Activated CD4-positive, alpha-beta T cell treated with anti-CD3 and anti-CD28 coated beads, Interleukin-2, amount 50 U/mL, for 16 hours (primary cell): ENCODE measurements at places on chromosomes 4 and X.
A peak's percentile ranks its signal among the peaks of the same experiment; 100 is the strongest.

DNA sequence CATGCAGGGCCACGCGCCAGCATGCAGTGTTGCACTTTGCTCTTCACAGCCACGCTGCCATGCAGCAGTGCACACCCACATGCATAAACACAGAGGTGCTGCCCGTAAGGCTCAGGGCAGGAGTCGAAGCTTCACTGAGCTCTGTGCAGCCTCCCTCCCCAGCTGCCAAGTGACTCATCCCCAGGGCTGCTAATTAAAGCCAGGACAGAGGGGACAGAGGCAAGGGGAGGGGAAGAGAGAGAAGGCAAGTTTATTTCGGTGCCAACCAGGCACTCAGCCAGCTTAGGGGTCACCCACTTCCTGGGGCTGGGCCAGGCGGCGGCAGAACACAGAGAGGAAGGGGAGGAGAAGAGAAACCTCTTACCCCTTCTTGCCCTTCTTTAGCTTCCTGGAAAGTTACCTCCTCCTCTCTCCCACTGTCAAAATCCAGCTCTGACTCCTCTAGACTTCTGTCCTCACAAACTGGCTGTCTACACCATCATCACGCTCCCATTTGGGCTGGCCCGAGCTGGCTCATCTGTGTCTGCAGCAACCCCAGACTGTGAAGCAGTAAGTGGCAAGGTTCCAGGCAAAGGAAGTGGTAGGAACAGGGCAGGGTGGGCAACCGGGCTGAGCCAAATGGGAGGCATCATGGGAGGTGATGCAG lies 6.2 kb upstream of the IQSEC2 start:
- peak; percentile 12 for DNase-seq

GRCh38 chr4:40223343-40223742 lies 26.5 kb downstream of the RHOH start:
- no peak for DNase-seq

DNA sequence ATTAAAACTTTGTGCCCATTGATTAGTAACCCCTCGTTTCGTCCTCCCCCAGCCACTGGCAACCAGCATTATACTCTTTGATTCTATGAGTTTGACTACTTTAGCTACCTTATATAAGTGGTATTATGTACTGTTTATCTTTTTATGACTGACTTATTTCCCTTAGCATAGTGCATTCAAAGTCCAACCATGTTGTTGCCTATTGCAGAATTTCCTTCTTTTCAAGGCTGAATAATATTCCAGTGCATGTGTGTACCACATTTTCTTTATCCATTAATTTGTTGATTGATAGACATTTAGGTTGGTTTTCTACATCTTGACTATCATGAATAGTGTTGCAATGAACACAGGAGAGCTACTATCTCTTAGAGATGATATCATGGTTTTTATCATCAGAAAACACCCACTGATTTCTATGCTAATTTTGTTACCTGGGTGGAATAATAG lies 3.2 kb downstream of the ALB start:
- no peak for DNase-seq

GRCh38 chr4:84433633-84434222 lies 65.4 kb downstream of the NKX6-1 start:
- no peak for DNase-seq

DNA sequence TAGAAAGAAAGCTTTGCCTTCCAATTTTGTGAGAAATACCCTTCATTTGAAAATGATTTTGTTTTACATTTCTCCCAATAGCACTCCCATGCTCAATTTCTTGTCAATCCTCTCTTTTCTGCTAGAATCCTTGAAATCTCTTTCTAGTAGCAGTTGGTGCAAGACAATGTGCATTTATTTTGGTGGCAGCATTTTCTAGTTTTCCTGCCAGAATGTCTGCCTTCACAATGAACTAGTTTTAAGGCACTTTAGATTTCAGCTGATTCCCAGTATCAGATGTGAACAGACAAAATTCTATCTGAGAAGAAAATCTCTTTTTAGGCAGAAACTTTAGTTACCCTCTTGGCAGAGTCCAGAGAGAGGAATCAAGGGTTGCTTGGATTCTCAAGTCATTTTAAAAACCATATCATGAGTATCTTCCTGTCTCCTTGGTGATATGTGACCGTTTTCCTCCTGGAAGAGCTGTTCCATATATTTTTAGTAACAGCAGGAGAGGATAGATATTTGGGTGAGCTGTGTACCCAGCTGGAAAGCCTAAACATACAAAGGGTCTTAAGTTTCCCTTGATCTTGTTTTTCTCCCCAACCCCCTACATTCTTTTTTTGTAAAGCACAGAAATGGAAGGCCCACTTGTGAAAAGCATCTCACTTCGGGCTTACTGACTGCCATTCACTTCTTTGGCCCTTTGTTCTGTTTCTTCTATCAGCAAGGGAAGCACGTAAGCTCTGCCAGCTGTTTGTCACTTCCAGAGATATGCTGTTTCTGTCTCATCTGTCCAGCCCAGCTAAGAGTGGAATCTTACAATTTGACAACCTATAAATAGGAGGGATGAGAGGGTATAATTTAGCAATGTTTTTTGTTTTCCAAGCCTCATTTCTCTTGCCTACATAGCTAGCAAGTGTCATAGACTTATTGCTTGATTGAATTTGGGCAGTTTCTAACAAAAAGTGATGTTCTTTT lies 38.7 kb downstream of the TSPAN7 start:
- DNase-seq: no peak

GRCh38 chr4:76296286-76296820 lies 10.2 kb upstream of the STBD1 start:
- no peak for DNase-seq

DNA sequence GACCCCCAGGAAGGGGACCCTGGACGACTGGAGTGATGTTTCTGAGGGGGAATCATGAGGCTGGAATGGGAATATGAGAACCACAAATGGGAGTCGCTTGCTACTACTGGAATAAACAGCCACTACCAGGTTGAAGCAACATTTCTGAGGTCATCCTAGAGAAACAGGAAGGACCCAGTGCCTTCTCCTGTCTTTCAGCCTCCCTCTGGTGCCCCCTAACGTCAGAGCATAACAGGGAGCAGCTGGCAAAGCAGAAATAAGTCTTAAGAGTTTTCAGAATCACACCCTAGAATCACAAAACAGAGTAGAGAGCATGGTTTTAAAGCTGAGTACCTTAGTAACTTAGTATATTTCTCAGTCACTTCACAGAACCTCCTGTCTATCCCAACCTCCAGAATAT lies 347.8 kb upstream of the PITX2 start:
- DNase-seq: peak; percentile 29

DNA sequence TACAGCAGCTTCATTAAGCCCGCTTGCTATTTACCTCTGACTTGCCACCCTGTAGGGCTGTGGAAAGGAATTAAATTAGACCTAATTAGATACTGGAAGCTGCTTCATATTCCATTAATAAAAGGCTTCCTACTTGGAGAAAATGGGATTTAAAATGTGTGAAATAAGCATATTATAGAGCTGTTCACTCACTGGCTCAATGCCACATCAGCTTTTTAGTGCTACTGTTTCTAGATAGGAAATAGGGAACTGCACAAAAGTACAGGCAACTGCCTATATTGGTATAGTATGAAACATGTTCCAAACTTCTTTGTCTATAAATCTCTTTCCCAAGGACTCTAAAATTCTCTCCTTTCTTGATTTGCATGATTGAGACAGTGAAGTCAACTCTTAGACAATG lies 407.9 kb upstream of the AADAT start:
- DNase-seq: no peak

DNA sequence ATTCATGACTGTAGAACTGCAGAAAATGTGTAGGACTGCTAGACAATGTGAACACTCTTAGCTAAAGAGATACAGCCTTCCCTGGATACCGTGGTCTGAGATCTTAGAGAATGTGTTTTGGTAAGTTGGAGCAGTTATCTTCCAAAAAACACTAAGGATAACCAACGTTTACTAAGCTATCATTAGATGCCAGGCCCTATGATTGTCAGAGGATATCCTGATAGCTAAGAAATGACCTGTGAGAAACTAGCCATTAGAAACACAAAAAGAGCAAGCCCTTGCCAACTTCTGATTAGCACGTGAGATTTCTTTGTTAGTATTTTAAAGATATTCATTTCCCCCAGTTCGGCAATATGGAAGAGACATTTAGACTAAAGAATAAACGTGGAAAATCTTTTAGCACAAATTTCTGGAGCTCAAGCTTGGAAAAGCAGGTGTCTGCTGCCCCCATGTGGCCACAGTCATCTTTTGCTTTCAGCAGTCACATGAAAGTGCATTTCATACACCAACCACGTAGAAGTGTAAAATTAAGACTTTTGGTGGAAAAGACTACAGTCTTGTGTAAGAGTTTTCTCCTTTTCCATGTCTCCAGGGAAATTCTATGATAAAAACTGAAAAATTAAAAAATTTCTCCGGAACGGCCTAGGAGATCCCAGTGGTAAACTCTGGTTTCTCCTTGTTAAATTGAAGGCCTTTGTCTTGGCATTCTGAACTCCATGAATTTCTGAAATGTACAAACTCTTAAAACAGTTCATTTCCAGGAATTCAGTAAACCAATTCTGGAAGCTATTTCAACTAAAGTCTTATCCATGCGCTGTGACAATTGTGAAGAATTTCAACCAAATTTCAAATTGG lies 136.4 kb downstream of the ZNF674 start:
- DNase-seq: peak; percentile 57

DNA sequence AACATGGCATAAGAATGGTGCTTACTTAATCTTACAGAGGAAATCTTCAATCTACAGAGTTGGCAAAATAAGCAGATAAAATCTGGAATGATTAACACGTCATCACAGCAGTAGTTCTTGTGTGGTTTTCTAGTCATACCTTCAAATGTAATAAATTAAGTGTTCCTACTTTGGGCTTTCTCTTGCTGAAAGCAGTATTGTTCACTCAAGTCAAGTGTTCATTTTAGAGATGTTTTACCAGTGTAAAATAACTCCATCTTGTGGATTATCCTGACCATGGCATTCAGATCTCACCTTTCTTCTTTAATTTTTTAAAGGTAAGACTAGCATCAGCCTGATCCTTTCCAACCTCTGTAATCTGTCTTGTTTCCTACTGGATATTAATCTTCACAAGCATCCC lies 72.9 kb downstream of the ADAMTS3 start:
- no peak for DNase-seq

- no peak for DNase-seq
Measured at GRCh38 chrX:123171781-123172180, 12.3 kb upstream of the GRIA3 start.
